ENCODE measurements at places on chromosomes 2 and 18.

DNA sequence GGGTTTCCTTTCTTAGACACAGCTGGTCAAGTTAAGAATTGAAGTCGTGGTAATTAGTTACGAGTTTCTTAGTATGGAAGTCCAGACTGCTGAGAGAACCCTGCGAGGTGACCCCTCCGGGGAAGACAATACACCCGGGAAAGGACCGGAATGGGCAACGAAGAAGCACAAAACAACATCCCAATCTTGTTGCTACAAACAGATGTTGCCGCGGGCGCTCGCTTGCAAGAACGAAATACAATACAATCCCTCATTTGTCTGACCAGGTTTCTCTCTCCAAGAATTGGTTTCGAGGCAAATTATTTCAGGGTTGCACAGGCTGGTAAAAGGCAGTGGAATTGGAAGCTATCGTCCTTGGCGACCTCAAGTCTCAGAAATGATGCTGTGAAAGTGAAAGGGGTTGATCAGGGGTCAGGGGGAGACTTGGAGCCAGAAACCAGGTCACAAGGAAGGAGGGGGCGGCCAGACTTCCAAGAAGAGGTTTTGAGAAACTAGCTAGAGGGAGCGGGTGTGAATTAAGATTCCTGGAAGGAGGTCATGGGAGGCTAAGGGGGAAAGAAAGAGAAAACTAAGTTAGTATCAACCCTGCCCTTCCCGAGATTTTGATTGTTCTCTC, 401.9 kb downstream of the HRH4 start:
- DNase-seq: peak; percentile 10

- no peak for DNase-seq
Measured at GRCh38 chr2:165901620-165902298, 51.8 kb downstream of the TTC21B start.

- no peak for DNase-seq
Measured at GRCh38 chr2:88959480-88960204, 268.2 kb downstream of the RPIA start.

GRCh38 chr2:162694266-162694665, 144.3 kb downstream of the KCNH7 start:
- DNase-seq: no peak

- no peak for DNase-seq
Measured at GRCh38 chr18:55396979-55397378, 191.0 kb downstream of the TCF4 start.

- DNase-seq: no peak
Measured at GRCh38 chr2:132608311-132608710, 61.7 kb downstream of the LYPD1 start.

GRCh38 chr2:341017-341542, 53.2 kb upstream of the ALKAL2 start:
- DNase-seq: no peak

- no peak for DNase-seq
Measured at GRCh38 chr2:10125842-10126631, 3.5 kb downstream of the RRM2 start.

DNA sequence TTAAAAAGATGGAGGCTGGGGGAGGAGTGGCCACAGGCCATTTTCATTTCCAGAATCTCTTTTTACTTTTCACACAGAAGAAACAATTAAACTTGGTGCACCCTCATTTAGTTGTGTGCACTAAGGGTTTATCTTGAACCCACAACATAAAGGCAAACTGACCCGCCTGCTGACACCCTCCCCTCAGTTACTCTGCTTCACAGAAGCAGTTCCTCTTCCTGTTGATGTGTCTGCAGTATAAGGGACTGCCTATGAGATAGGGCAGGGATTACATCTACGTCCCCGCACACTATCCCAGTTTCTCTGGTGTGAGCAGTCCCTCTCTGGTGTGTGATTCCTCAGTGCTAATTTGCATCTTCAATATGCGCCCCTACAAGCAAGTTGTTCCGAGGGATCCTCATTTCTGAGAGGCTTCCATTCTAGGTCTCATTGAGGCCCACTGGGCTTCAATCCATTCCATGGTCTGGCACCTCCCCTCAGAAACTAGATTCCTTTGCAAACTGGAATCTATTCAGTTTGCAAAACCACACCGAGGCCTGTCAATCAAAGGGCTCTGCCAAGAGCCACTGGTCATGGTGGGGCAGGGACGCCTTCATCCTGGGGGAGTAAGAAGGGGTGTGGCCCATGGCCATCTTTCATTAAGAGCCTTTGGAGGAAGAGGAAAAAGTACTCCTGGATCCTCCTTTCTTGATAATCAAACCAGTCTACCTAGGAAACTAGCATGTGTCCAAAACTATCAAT, 12.3 kb downstream of the CREG2 start:
- DNase-seq: no peak

GRCh38 chr2:64731746-64732145, 78.0 kb upstream of the SERTAD2 start:
- no peak for DNase-seq

- no peak for DNase-seq
Measured at GRCh38 chr18:45688113-45688512, 35.9 kb upstream of the SLC14A1 start.

DNA sequence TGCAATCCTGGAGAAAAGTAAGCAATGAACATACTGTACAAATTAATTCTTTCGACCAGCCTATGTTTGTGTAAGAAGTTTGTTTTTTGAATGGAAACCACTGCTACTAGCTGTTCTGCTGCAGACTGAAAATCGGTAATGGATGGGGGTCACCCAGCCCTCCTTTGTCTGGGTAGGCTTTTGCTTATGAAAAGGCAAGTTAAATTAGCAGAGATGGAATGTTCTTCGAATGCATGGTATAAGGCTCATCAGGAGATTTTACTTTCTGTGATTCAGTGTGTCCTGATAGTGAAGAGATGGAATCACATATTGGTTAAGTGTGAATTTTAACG, 53.8 kb downstream of the EEF1B2 start:
- no peak for DNase-seq

DNA sequence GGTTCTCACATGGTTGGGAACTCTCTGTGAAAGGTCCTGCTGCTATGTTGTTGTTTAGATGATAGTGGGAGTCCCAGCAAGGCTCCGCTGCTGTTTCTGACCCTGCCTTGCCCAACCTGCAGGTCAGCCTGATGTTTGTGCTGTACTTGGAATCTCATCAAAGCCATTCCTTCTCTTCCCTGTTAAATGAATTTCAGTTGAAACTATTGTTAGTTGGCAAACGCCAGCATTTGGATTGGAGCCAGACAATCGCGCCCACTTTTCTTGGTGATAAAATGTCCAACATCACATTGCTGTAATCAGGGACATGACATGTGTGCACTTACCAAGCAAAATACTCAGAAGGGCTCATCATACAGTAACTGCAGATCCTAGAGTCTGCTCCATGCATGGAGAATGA, 12.8 kb upstream of the TWSG1 start:
- no peak for DNase-seq

DNA sequence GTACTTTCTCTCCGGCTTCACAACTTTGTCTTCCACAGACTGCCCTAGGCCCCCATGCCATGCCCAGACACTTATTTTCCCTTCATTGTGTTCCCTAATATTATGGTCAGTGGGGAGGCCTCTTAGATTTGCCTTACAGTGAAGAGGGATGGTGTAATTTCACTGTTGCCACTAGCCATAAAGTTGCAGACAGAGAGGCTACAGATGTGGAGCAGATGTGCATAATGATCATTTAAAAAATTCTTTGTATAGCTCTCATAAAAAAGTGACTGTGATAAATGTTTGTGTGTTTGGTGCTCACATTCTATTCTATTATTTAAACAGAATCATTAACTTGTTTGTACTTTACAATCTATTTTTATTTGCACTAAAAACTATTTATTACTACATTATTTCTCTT, 67.5 kb upstream of the FN1 start:
- no peak for DNase-seq

GRCh38 chr18:79934311-79935097, 16.9 kb downstream of the SLC66A2 start:
- no peak for DNase-seq

- peak; percentile 32 for DNase-seq
Measured at GRCh38 chr2:101003278-101003775, 1.2 kb downstream of the RPL31 start.

DNA sequence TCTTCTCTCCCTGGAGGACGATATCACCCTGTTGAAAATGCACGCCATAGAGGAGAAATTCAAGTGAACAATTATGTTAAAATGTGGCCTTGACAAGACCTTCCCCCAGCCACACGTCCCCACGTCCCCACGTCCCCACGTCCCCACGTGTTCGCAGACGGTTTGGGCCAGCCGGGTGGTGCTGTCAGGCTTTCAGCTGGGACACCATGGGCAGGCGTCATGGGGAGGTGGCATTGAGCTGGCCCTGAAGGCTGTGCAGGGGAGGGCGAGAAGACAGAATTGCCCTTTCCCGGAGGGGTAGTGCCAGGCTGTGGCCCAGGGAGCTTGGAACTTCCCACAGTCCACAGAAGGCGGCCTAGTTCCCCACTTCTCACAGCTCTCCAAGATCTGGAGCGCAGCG, 240.7 kb upstream of the RAB6C start:
- no peak for DNase-seq

DNA sequence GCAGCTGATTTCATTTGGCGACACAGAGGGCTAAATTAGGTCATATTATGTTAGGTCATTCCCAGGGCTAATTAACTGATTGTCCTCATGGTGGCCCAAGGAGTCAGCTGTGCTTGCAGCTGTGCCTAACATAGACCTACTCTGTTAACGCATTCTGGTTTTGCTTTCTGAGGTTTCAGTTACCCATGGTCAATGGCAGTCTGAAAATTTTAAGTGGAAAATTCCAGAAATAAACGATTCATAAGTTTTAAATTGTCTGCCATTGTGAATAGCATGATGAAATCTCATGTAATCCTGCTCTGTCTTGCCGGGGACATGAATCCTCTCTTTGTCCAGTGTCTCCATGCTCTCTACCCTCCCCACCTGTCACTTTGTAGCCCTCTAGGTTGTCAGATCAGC, 168.7 kb downstream of the KCNS3 start:
- no peak for DNase-seq

DNA sequence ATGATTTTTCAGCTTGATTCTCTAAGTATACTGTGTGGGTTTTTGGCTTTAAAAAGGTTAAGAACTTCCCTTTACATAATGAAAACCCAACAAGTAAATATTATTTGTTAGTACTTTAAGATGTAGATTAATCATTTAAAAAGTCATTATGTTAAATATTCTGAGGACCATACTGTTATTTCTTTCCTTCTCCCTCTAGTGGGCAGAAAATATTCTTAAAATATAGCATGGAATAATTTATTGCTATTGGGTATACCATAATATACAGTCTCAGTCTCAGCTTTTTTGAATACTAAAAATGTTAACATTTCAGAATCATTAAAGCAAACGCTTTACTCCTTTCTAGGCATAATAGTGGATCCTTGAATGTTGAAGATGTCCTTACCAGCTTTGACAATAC, 28.1 kb downstream of the CAMKMT start:
- no peak for DNase-seq

DNA sequence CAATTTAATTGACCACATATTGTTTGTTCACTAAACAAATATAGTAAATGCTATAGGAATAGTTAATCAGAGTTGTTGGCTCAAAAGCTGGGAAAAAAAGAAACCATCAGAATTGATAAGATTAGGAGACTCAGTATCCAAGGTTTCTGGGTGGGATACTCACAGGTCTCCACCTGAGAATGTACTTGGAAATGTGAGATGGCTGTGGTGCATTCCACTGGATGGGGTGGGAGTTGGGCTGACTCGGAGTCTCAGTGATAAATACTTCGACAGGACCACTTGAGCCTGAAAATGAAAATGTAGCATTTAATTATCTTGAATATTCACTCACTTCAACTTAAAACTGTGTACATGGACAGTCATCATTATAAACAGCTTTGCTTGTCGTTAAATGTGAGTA, 21.2 kb downstream of the FN1 start:
- DNase-seq: no peak

GRCh38 chr2:47422560-47422959, 19.6 kb downstream of the MSH2 start:
- DNase-seq: no peak

DNA sequence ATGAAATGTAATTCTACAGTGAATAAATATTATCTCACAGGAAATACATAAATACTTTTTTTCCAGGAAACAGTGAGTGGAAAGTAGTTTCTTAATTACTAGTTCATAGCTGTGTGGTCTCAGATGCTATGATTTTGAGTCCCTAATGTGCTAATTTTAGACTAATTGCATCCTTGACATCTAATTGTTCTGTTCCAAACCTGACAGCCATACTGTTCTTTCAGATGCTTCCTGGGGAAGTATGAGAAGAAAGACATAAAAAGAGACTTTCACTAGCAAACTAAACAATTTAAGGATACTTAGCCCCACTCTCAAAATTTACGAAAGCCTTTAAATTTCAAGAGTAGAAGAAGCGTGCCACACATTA, 350.9 kb upstream of the CDH20 start:
- no peak for DNase-seq

DNA sequence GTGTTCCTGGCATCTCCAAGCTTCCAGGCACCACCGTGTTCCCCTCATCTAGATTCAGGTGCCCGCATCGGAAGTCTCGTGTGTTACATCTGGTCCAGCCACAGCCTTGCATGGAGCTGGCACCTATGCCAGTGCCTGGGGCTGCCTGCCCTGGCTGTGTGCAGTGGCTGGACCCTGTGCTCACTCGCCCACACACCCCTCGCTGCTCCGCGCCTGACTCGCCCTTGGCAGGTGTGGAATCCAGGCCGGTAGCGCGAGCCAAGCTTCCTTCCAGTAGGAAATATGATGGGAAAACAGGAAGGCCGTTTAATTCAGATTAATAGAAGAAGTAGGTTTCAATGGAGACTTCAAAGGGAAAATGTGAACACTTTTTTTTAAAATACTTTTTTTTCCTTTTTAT, 78.0 kb downstream of the PTPN4 start:
- DNase-seq: no peak

DNA sequence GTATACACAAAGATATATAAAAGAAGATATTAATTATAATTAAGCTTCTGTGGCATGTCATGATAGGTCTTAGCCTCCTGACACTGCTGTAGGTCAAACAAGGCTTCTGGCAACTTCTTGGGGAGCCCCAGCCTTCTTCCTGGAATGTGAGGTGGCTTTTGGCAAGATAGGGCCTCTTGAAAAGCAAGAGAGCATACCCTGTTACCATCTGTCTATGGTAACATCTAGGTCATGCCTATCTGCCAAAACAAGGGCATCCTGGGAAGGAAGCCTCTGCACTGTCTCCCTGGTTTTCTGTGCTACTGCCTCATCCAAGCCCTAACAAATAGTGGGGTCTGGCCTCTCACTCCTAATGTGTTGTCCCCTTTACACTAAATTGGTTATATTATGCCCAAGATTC, 70.9 kb downstream of the CCDC148 start:
- no peak for DNase-seq

DNA sequence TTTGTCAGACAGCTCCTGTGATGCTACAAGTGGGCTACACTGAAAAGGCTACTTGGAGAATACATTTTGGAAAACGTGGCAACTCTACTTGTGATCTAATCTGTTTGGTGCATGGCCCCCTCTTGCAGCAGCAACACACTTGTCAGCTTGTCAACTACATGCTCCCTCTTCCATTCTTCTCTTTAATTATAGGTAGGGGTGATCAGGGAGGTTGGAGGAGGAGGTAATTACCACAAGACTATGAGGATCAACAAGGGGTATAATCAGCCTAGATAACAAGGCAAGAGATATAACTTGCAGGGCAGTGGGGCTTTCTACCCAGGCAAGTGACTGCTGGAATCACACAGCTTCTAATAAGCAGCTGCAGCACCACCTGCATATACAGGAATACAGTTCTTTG, 104.9 kb downstream of the ACVR1 start:
- no peak for DNase-seq

Measured in nephron progenitor cell (in vitro differentiated cells).